ENCODE measurements at places on chromosomes 2 and 18.
A peak's percentile ranks its signal among the peaks of the same experiment; 100 is the strongest.

GRCh38 chr2:232352511-232353091 is 25.9 kb upstream of the ALPP start:
- DNase-seq, result no peak

GRCh38 chr2:43222475-43223309 is 3.7 kb downstream of the ZFP36L2 start:
- no peak for DNase-seq

DNA sequence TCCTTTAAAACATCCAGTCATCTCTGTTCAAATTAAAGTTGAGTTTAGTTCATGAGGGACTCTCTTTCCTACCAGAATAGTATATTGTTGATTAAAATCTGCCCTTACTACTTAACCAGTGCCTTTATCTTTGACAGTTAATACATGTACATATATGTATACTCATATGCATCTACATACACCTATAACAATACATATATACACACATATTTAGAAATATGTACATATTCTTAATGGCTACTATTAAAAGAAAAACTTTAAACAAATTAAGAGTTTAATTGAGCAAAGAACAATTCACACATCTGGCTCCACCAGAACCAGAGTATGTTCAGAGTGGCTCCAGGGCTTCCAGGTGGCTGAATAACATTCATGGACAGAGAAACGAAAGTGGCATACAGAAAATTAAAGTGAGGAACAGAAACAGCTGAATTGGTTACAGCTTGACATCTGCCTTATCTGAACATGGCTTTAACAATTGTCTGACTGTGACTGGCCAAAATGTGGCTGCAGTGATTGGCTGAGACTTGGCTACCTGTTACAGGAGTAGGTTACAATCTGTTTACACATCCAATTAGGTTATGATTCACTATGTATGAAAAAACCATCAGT is 38.8 kb downstream of the ZNF519 start:
- no peak for DNase-seq

GRCh38 chr18:28372186-28372585 is 195.3 kb upstream of the CDH2 start:
- no peak for DNase-seq

GRCh38 chr2:183868707-183869106 is 729.6 kb upstream of the ZNF804A start:
- DNase-seq, result no peak

DNA sequence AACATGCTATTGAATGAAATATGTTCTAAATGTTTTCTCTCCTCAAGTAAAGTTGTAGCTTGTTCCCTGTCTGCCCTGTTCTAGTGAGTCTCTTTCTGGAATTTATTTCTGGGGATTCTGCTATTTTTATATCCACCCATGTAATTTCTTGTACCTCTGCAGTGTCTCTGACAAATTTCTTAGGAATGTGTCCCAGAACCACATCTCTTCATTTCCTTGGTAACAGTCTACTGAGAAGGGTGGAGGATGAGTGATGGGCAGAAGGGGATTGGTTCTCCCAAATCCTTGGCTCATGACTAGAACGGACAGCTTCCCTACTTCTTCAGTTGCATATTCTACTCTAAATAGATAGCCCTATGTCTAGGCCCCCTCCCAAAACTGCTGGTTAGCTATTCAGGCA is 490.6 kb upstream of the LINC00305 start:
- no peak for DNase-seq

DNA sequence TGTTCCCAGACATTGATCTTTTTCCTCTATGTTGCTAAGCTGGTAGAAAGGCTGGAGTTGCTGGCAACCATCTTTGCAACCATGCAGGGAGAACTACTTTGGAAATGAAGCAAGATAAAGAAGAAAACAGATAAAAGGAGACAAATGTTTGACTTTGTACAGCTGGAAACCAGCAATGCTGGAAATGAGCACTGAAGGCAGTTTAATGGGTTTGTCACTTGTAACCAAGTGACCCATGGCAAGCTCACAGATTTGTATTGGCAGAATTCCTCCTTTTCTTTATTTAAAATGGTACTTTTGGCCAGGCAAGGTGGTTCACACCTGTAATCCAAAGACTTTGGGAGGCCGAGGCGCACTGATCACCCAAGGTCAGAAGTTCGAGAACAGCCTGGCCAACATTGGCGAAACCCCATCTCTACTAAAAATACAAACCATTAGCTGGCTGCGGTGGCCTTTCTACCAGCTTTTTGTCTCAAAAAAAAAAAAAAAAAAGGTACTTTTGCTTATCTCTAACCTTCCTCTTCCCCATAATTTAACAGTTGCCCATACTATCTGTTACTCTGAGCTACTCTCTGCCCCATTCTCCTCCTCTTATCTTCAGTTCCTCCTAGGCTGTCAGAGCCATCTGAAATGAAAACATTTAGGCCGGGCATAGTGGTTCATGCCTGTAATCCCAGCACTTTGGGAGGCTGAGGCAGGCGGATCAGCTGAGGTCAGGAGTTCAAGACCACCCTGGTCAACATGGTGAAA is 2.0 kb upstream of the BOLA3 start:
- DNase-seq, result no peak

DNA sequence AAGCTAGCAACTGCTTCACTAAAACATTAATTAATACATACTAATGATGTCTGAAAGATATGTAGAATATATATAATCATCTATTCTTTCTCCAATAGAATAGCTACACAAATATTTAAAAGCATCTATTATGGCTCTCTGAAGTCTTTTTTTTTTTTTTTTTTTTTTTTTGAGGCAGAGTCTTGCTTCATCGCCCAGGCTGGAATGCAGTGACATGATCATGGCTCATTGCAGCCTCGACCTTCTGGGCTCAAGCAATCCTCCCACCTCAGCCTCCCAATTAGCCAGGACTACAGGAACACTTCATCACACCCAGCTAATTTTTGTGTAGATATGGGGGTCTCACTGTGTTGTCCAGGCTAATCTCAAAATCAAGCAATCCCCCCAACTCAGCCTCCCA is 120.4 kb upstream of the KYNU start:
- DNase-seq, result no peak

GRCh38 chr18:35436076-35436649 is 59.0 kb upstream of the ZNF396 start:
- DNase-seq, result no peak

DNA sequence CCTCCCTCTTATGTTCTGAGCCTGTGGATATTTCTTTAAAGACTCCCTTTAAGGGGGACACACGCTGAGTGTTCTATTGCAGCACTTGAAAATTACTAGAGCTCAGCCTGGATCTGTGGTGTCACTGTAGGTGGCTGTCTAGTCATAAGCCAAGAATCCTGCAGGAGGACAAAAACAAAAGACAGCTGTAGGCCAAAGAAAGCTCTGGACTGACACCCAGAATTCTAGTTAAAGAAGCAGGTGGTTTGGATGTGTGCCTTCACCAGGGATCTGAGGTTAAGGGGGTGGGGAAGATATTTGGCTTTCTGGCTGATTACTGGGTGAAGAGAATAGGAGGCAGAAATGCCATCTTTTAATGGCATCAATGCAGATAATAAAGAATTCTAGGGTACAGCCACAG is 842.5 kb upstream of the NXPH2 start:
- DNase-seq, result no peak

DNA sequence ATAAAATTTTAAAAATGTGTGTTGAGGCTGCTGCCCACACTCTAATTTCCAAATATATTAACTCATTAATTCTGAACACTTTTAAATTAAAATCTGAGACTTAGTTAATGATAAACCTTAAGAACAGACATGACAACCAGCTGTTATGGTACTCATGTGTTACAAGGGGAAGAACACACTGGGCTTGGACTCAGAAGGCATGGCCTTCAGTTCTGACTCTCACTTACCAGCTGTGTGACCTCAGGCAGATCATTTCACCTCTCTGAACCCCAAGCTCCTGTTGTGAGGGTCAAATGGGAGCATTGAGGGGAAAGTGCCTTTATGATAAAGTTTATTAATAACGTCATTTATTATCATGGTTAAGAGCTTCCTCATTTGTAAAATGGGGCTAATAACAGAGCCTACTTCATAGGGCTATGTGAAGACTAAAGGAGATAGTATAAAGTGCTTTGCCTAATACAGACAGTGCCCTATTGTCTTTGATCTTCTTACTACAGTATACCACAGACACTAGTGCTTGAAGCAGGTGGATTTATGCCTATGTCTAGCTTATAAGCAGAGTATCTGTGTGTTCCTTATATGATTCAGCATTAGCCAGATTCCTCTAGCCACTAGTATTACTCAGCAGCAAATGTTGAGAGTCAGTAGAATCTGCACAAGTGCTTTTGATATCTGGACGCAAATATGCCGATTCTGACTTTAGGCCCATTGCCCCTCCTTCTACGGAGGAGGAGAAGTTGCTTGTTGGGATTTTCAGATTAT is 99.6 kb downstream of the SGPP2 start:
- no peak for DNase-seq

DNA sequence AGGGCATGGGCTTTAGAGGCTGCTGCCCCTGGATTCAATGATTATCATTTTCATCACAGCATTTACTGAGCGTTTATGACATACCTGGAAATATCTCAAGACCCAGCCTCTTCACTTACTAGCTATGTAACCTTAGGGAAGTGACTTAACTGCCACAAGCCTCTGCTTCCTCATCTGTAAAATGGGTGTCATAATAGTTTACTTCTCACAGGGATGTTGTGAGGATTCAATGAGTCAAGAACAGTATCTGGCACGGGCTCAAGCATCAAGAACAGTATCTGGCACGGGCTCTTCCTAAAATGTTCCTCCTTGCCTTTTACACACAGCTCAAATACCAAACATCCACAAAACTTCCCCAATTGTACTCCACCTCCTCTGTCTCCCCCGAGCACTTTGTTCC is 31.4 kb downstream of the LGALSL start:
- no peak for DNase-seq

DNA sequence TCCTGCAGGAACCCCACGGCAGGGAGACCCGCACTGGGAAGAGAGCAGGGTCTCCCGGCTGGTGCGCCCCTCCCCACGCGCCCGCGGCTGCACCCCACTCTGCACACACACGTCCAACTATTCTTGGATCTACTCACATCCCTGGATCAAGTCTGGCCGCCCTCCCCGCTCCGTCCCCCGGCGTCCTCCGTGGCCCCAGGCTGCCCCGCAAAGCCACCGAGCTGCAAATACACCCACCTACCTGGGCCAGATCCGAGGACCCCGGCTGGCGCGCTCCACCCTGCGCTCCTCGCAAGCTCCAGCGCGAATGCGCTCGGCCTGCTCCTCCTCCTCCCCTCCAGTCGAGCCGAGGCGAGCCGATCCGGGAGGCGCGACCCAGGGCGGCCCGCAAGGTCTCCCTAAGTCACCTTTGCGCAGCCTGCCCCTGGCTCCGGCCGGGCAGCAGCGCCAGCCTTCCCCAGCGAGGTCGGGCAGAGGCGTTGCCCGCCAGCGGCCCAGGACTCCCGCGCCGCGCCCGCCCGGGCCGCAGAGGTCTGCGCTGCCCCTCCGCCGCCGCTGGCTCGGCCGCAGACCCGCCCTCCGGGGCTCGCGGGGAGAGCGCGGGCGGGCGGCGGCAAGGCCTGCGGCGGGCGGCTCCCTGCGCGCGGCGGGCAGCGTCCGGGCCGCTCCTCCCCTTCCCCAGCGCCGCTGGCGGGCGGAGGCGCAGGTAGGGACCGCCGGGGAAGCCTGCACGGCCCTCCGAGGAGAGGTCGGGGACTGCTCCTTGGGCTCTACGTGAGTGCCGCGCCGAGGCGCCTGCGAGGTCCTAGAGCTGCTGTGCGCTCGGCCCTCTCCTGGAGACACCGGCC is 126.0 kb downstream of the OSBPL1A start:
- peak; percentile 88 for DNase-seq

GRCh38 chr2:112152476-112153178 is 14.4 kb downstream of the FBLN7 start:
- DNase-seq, result peak; percentile 33

- DNase-seq, result no peak
Observed at GRCh38 chr18:42635378-42636048, 480.0 kb downstream of the RIT2 start.

GRCh38 chr2:86069783-86070339 is 35.8 kb downstream of the POLR1A start:
- no peak for DNase-seq

DNA sequence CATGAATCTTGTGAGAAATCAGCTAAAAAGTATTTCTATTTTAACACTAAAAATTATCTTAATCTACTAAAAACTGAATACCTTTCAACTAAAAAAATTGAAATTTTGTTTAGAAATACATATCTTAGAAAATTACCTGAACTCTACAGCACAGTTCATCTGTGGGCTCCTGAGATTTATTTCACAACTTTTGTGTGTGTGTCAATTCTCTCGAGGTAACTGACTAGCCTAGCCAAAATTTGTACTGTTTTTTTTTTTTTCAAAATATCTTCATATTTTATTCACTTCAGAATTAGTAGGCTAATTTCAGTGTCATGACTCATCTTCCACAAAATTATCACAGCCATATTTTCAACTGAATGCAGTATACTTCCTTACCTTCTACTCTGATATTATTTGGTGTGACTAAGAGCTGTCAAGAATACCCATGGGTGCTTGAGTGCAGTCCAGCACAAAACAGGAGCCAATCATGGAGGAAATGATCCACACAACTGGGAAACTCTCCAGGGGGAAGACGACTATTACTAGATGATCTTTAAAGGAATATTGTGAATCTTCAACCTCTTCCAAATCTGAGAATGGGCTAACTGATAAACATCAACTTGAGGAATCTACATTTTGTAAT is 174.6 kb downstream of the ZNF385B start:
- no peak for DNase-seq

- no peak for DNase-seq
Observed at GRCh38 chr2:197258580-197258979, 52.0 kb downstream of the ANKRD44 start.

Data from left forelimb (tissue), 1 donor.